ENCODE measurements at places on chromosomes 2 and 18.

DNA sequence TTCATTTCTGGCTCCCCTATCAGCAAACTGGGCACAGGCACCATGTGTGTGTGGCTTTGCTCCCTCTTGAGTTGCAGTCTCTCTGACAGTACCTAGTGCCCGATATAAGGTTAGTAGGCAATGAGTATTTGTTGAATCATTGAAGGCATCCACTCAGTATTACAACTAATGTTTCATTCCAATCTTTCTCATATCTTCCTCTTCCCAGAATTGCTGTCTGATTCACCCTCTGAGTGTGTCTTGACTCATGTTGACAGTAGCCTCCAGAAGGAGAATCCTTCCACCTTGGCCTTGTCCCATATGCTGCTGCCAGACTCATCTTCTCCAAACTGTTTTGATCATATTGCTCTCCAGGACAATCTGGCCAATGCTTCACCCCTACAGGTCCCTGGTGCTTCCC lies 202.5 kb downstream of the LRRTM1 start:
- DNase-seq, result no peak

DNA sequence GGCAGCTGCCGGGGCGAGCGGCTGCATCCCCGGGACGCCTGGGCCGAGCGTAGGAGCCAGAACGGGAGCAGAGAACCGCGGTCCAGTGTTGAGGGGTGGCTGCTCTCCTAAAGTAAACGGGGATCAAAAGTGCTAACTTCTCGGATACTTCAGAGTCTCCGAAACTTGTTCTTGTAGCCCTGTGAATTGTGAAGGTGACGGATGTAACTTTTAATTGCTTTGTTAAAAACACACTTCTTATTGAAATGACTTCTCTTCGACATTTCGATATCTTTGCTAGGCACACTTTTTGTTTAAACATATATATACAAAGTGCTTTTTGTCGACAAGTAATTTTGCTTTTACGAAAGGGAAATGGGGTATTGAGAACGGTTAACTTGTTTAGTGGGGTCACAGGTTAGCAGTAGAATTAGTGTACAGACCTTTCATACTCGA lies 540 bp downstream of the ATP9B start:
- DNase-seq, result no peak

- DNase-seq, result no peak
These were observed 584.0 kb downstream of the LRRTM4 start for GRCh38 chr2:76938153-76938552.

GRCh38 chr2:121519732-121520640 lies 10.7 kb upstream of the RNU4ATAC start:
- DNase-seq, result no peak

- DNase-seq, result no peak
These were observed 15.8 kb upstream of the BOD1L2 start for GRCh38 chr18:57131101-57131500.

GRCh38 chr2:7766088-7766722 lies 849.0 kb downstream of the RNF144A start:
- no peak for DNase-seq

DNA sequence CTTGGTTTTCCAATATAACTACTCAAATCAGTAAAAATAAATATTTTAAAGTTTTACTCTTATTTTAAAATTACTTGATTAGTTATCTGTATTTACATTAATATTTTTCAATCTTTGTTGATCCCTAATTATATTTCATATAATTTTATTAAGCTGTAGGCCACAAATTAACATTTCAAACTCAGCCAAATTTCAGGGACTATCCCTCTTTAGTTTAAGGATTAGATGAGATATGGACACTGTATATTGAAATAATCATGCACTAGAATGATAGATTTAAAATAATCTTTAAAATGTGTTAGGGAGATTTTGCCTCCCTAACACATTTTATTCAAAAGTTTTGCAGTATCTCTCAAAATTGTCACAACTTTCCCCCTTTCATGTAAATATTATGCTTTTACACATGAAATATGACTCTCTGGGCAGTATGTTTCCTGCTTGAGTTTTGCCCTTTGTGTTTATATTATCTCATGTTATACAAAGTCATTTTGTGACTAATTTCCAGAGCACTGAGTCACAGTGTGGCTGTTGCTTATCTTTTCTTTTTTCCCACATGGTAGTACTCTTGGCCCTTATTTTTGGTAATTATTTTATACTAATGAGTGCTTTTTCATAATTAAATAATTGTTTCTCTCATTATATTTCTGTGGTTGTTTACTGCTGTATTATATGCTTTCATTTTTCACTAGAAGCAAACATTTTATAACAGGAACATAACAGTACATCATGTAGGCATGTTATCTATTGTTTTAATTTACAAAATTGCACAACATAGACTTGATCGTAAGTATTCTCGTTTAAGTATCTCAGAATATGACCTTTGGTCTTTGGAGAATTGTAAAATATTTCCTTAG lies 1.2 kb downstream of the TFPI start:
- DNase-seq, result no peak

GRCh38 chr2:85930129-85931124 lies 41.6 kb upstream of the ST3GAL5 start:
- DNase-seq, result no peak

DNA sequence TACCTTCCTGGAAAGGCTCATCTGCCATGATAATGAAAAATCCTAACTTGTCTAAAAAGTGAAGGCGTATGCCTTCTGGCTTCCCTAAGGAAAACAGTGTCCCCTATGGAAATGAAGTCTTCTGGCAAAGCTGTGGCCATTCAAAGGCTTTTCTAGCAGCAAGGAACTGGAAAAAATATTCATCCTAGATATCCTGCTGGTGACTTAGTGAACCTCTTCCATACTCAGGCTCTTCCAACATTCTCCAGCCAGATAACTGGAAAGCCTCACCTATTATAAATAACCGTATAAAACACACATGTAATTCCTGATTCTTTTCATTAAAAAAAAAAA lies 84.7 kb downstream of the RBMS1 start:
- no peak for DNase-seq

DNA sequence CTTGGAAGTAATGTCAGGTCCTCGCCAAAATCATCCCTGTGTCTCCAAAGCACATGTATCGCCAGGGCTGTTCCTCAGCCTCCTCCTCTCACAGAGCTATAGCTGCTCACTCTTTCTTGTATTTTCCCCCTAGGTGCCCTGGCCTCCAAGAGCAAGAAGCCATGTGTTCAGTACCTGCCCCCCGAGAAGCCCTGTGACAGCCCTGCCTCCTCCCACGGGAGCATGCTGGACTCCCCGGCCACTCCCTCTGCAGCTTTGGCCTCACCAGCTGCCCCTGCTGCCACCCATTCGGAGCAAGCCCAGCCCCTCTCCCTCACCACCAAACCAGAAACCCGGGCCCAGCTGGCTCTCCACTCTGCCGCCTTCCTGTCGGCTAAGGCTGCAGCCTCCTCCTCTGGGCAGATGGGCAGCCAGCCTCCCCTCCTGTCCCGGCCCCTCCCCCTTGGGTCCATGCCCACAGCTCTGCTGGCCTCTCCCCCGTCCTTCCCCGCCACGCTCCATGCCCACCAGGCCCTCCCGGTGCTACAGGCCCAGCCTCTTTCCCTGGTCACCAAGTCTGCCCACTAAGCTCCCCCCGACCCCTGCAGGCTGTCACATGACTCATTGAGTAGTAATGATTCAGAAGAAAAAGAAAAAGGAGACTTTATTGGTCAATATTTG lies 18.8 kb downstream of the TGOLN2 start:
- no peak for DNase-seq

DNA sequence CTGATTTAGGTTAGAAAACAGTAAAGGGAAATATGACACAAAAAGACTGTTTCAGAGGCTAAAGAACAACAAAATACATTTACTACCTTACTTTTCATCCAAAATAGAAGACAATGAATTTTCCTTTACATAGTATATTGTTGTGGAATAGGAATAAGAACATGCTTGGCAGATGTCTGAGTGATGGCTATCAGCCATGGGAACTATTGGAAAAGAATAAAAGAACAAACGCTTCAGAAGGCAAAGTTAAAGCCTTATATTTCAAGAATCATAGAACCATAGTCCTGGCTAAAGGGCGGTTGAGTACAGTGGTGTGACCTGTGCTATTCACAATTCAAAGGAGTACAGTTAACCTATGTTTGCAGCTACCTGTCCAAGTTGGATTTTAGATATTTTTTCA lies 73.9 kb upstream of the NRXN1 start:
- no peak for DNase-seq

GRCh38 chr2:147150241-147150635 lies 694.6 kb upstream of the ACVR2A start:
- DNase-seq, result no peak

- no peak for DNase-seq
These were observed 576.3 kb upstream of the CNTNAP5 start for GRCh38 chr2:123448801-123449200.

DNA sequence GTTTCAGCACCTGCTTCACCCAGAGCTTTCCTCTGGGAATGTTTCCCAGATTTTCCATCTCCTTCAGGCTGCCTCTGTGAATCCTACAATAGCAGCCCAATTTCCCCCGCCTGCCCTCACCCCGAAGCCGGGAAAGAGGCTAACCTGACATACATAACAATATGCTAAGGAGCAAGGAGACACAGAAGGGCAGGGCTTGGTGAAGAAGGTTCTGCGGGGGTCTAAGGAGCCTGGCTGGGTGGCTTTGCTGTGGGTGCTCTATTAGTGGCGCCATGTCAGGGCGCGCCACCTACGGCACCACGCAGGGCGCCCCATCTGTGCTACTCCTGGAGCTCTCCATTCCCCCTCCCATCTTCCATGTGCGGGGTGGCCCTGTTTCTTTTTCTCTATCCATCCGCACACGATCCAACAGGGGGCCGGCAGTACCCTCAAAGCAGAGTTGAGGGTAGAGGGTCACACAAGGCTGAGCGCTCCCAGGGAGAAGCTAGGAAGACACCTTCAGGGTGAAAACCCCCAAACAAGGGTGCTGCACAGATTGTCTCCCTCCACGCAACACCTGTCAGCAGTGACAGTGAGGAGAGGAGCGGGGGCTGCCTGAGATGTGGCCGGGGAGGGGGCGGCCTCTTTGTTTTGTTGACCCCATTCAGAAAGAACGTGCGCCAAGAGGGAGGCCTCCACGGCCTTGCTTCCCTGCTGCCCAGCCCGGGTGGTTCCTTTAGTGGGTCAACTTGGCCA lies 101.4 kb downstream of the PDCL3 start:
- DNase-seq, result no peak

GRCh38 chr2:181240844-181241243 lies 216.3 kb upstream of the ITGA4 start:
- DNase-seq, result no peak

DNA sequence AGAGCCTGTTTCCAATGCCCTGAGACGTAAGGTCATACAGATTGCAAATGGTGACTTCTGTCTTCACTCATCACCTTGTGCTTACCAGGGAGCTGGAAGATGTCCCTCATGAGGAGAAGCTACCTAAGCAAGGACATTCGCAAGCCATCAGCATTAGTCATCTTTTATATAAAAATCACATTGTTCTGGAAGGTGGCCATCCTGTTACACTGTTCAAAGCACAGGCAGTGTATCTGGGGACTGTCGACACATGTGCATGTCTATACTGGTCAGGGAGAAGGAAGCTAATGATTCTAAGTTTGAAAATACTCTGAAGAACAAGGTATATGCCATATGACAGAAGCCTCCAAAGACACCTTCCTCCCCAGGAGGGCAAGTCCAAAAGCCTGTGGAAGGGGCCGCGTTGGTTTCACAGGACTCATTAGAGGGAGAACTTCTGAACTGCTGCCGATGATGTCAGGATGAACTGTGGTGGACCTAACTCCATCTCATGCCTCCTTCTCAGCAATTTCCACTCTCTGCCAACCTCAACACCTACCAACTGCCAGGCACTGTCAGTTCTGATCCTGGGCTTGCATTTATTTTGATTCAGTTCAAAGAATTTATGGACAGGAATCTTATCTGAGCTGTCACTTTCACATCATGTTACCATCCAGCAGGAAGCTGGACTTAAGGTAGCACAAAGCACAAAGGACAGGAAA lies 39.4 kb downstream of the DNER start:
- DNase-seq, result no peak

DNA sequence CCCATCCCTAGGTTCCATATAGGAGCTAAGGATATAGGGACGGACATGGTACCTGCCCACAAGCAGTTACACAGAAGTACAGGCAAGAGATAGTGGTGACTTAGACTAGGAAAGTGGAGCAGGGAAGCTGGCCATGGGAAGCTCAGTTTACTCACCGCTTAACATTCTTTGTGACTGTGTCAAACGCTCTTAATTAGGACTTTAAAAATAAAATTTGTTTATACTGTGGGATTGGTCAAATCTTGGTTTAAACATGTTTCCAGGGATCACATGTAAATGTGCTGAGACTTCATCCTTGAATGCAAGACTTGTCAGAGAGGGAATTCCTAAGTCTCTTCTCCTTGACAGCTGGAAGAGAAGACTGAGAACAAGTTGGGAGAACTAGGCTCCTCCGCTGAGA lies 107.3 kb downstream of the MTCL1 start:
- DNase-seq, result no peak
